ENCODE measurements at places on chromosomes 16 and 17. TPM values are rescaled to one million over a fixed set of nuclear protein-coding genes. Genes with fewer than 3 reads are reported as not detected.

RAB26 gene
- total RNA-seq, result 1.9 TPM

DNA sequence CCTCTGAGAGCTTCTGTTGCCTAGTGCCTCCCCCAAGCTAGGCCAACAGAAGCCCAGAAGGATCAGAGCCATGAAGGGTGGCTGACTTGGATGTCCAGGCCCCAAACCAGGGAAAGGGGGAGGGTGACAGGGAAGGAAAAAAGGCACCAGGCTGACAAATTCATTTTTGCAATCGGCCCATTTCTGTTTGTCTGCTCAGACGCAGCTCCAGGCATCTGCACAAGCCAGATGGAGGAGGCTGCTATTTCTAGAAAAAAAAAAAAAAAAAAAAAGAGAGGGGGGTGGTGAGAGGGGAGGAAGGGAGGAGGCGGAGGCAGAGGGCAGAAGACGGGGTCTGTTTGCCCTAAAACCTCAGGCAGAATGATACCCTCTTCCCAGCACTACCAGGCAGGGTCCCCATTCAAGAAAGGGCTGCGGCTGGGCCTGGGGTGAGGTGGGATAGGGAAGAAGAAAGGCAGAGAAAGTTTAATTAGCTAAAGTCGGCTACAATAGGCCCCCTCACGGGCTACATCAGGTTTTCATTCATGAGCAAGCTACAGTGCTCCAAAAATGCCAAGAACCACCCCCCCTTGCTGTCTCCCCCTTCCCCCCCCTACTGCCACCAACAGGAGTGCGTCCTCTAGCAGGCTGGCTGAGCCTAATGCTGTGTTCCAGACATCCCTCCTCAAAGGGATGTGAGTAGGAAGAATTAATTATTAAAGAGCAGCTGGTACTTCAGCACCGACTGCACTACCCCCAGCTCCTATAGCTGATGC, 2.4 kb downstream of the HDAC5 start:
- no peak for DNase-seq

DNA sequence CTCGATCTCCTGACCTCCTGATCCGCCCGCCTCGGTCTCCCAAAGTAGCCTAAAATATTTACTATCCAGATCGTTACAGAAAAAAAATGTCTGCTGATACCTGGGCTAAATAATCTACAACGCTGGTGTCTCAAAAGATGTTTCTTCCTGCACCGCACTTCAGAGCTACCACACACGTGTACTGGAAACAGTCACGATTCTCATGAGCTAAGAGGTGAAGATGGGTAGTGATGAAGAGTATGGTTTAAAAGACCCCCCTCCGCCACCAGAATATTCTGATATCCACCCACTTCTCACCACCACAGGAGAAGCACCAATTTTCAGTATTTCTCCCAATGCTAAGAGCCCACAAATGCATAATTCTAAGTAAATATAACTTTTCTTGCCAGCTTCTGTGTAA, 50.2 kb downstream of the SMG6 start:
- DNase-seq, result no peak

CIBAR2 gene
- not detected for total RNA-seq

OR3A3 gene
- total RNA-seq, result not detected

- no peak for DNase-seq
These were observed 23.6 kb downstream of the SREBF1 start for GRCh38 chr17:17813055-17813724.

HP gene
- total RNA-seq, result 117,679 TPM
